ENCODE measurements at places on chromosomes 11 and 22.

- DNase-seq: no peak
Observed at GRCh38 chr22:29041408-29041807, 20.2 kb downstream of the C22orf31 start.

DNA sequence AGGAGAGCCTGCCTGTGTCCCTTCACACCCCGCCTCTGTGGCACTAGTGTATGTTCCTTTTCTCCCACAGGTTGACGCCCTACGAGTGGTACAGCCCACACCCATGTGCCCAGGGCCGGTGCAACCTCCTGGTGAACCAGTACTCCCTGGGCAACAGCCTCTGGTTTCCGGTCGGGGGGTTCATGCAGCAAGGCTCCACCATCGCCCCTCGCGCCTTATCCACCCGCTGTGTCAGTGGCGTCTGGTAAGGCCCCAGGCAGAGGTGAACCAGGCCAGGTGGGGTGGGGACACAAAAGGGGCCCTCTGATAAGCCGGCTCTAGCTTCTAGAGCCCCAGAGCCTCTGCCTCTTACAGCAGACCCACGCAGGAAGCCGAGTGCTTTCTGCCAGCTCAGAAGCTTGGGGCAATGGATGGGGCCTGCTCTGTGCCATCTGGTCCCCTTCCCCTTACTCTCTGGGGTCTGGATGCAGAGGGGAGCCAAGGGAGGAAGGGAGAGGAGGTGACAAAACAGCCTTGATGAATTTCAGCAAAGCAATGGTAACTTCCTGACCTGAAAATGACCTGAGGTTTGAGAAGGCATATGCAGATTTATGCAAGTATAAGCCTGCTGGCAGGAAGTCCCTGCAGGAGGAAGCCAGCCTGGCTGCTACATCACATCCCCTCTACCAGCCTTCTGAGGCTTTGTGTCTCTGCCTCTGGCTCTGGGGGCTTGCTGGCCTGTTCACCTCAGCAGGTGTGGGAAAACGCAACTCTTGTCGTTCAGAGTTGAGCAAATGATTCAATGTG, 67.0 kb upstream of the TBCEL start:
- no peak for DNase-seq

DNA sequence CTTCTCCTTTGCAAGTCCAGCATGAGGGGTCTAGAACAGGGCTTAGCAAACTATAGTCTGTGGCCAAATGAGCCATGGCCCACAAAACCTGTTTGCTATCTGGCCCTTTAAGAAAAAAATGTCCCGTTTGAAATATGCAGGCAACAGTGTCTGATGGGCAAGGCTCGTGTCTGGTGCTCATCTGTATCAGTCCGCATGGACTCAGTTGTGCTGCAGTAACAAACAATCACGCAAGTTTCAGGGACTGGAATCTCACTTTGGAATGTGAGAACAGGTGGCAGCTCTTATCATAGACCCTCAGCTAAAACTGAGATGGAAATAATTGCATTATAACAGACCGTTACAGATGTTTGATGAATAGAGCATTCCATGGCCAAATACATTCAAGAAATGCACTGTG, 19.1 kb upstream of the PVALB start:
- no peak for DNase-seq

GRCh38 chr11:36015799-36016198, 71.9 kb downstream of the LDLRAD3 start:
- no peak for DNase-seq

DNA sequence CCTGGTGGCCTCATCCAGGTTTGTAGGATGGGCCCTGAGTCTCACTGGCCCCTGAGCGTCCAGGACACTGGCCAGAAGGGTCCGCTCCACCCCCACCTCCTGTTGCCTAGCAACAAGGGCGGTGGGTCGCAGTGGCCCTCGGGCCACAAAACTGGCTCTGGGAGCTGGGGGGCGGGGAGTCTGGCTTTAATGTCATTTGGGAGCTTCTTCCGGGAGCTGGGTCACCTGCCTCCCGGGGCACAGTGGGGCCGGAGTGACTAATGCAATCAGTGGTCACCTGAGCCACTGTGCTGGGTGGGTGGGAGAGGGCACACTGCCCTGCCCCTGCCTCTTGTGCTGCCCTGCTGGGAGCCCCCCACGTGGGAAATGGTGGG, 2.6 kb downstream of the TH start:
- DNase-seq: no peak

- DNase-seq: no peak
Observed at GRCh38 chr11:17547932-17548331, 873 bp downstream of the OTOG start.

- DNase-seq: no peak
Observed at GRCh38 chr11:121282886-121283502, 9.6 kb upstream of the SC5D start.

DNA sequence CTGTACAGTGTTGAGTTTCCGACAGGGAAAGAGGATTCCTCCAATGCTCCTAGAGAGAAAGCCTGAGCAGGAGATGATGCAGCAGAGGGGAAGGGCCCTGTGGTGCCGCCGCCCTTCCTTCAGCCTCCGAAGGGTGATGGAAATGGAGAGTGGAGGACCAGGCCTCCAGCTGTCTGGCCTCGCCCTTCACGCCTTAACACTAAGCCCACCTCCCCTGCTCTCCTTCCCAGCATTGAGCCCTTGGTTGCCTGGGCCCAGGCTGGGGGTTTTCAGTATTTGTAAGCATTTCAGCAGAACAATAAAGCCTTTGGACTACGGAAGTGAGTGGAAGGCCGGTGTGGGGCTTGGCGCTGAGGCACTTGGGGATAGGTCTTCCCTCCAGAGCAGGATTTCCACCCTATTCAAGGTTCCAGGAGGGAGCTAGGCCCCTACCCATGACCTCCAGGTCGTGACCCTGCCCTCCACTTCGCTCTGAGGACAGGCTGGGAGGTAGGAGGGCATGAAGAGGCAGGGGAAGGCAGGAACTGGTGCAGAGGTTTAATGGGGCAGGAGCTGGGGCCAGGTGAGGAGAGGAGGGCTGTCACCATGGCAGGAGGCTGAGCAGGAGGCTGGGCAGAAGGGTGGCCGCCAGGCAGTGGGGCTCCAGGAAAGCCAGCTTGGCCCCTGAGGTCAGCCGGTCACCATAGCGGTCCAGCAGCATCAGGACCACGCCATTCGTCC, 21.6 kb downstream of the TREH start:
- no peak for DNase-seq

GRCh38 chr11:45265969-45266675, 20.0 kb downstream of the SYT13 start:
- no peak for DNase-seq

- peak; percentile 38 for DNase-seq
Observed at GRCh38 chr11:112297248-112297866, 36.7 kb upstream of the PLET1 start.

- no peak for DNase-seq
Observed at GRCh38 chr11:19275496-19275895, 34.8 kb upstream of the E2F8 start.

- no peak for DNase-seq
Observed at GRCh38 chr11:126544108-126545056, 188.9 kb downstream of the ST3GAL4 start.

GRCh38 chr11:65912845-65913244, 6.0 kb downstream of the C11orf68 start:
- DNase-seq: no peak

DNA sequence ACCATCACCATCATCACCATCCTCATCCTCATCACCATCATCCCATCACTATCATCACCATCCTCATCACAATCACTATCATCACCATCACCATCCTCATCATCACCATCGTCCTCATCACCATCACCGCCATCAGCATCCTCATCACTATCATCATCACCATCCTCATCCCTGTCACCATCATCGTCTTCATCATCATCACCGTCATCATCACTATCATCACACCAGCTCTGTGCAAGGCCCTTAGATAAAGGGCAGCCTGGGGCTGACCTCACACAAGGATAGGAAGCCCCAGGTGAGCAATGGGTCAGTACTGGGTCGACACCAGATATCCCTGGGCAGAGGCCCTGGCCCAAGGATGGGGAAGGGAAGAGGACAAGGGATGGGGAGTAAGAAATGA, 16.1 kb downstream of the RTN4R start:
- DNase-seq: no peak

DNA sequence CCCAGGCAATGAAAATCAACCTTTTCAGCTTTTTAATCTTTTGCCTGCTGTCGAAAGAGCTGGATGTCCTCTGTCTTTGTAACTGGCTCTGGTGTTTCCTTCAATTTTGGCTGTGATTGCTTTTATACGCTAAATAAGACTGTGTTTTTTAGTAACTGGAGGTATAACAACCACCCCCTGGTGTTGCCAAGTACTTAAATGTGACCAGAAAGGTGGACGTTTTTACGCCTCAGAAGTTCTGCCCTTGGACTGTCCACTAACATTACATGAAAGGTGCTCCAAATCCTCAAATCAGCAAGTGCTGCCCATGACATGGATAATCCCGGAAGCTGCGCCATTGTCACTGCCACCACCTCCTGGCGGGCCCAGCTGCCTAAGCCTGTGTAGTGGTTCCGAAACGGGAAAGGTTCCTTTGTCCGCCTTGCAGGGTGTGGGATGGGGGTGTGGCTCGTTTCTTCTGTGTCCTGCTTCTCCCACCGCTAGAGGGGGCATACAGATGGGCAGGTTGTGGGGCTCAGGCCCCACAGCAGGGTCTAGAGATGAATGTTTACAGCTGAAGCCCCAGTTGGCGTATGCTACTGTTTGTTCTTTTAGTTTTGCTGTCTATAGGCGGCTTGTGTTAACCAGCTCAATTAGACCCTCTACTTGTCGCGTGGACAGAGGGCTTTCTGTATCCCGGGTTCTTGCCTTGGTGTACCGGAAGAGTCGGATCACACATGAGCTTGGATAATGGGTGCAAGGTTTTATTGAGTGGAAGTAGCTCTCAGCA, 82.2 kb upstream of the SEPTIN5 start:
- DNase-seq: no peak

DNA sequence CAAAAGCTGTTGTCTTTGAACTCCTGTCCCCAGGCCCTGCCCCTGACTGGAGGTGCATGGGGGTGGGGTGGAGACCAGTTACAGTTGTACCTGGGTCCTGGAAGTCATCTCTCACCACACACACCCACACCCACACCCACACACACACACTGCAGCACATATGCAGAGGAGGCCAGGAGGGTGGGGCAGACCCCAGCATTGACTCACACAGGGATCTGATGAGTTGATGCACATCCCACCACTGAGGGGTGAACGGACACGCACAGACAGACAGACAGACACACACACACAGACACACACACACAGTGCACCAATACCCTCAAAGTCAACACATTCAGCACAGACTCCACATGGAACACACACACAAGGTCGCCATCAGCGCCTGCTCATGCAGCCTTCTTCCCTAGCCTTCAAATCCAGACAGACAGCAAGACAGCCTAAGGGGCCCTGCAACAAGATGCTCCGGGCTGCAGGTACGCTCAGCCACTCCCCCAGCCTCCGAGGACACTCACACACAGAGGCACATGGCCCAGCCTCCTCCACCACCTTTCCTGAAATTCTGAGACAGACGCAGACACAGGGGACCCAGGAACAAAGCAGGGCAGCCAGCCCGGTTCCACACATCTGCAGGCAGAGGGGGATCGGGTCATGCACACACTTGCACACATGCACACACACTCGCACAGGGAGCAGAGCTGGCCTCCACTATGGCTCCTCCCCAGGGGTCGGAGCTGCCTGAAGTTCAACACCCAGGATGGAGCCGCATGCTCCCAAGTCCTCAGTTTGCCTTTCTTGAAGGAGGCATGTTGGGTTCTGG, 26.5 kb downstream of the SYT7 start:
- DNase-seq: no peak

- no peak for DNase-seq
Observed at GRCh38 chr11:59178402-59178801, 6.5 kb downstream of the DTX4 start.

DNA sequence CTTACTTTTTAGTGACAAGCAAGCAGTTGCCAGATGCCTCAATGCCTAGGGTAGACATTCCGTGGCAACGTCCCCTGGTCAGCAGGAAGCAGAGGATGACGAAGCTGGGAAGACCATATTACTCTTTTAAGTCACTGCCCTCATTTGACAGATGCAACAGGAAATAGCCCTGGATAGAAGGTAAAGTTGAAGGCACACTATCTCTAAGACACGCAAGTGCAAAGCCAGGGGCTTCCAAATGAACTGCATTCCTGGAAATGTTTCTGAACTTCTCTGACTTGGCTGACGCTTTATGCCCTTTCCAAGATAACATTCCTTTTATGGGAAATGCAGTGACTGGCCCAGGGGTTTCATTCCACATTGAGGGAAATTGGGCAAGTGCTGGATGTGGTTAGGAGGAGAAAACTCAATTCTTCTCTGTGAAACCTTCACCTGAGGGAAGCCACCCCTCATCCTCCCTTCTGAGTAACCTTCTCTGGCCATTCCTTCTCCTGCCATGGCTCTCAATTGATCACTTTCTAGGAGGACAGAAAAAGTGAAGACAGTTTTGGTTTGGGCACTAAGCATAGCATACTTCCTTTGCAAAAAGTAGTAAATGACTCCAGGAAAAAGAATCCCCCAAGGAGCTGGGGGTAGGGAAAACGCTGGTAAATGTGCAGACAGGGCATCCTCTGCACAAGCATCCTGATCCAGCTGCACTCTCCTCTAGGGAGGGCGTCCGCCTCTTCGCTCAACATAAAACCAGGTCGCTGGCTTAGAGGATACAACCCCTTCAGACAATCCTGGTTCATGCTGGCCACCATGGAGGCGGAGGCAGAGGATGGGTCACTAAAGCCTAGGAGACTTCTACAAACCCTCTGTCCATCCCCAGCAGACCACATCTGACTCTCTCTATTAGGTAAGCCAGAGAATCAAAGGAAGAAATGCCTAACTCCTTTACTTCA, 14.5 kb downstream of the PCSK7 start:
- no peak for DNase-seq

- DNase-seq: no peak
Observed at GRCh38 chr11:80261776-80262175, 820.9 kb upstream of the TENM4 start.

DNA sequence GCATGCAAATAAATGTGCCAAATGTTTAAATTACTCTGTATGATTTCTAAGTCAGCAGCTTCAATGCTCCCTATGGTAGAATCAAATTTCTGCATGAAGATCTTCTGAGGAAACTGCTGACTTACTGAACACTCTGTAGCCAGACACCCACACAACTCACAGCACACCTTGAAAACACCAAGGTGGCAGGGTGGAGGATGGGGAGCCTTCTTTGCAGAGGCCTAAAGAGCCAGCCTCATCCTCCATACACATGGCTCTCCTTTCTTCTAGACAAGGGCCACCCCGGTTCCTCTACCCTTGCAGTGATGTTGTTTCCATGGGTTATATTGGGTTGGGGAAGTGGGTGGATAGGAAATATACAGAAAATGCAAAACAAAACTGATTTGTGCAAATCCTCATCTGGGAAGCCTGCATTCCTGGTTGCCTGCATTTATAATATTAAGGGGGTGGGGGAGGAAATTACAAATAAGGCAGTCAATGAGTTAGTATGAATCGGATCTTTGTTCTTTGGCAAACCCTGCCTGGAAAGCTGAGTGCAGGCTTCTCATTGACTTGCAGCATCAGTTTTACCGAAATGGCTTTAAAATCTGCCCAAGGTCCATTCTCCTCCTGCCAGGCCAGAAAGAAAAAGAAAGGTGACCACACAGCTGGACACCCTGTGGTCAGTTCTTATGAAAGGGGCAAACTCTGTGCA, 15.8 kb upstream of the ETS1 start:
- no peak for DNase-seq
